ENCODE measurements at places on chromosomes 12 and 14. TPM values are rescaled to one million over a fixed set of nuclear protein-coding genes. Genes with fewer than 3 reads are reported as not detected.
A peak's percentile ranks its signal among the peaks of the same experiment; 100 is the strongest.

DNA sequence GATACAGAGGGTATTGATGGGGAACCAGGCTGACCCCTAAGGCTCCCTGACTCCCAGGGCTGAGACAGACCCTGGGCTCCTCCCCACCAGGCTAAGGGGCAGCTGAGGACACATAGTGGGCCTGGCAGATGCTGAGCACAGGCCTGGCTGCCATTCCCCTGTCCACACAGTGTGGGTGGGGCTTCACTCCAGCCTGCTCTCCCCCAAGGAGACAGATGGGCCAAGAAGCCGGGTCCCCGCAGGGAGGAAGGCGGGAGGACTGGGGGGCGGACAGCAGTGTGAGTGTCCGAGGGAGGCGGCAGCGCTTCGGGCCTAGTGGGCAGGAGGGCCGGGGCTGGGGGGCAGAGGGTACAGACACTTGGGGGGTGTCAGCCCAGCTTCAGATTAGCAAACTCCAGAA lies 32.0 kb downstream of the RFLNA start:
- DNase-seq = no peak

Gene PTPRQ
- total RNA-seq = 5.4 TPM

DNA sequence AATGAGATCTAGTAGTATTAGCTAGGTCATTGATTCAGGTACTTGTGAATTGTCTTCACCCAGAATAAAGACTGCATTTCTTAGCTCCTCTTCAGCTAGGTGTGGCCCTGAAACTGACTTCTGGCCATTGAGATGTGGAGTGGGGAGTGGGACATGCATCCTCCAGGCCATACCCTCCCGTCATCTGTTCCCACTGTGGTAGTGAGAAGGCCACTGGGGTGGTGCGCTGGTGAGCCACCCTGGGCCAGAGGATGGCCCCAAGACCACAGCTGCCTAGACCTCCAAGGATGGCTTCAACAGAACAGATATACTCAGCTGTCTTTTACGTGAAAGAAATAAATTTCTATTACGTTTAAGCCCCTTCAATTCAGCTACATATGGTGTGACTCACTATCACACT lies 36.5 kb downstream of the TRIM9 start:
- no peak for DNase-seq

Gene CMAS
- total RNA-seq = 16.8 TPM

DNA sequence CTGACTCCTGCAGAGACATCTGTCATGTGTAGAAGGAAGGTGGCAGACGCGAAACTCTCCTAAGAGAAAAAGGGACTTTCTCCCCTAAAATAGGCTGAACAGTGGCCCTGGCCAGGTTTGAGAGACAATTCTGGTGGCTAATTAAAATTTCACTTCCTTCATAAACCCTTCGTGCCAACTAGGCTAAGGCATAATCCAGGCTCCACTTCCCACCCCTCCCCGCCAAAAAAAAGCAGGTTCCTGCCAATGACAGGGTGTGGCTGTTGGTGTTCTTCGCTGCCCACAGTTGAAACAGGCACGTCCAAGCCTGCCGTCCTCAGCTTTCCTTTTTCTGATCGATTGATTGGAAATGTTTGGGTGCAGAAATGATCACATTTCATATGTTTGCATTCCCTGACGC lies 144.6 kb downstream of the GCH1 start:
- no peak for DNase-seq

- DNase-seq = peak; percentile 75
These were observed 50.5 kb downstream of the SAMD4A start for GRCh38 chr14:54617467-54617866.

- no peak for DNase-seq
These were observed 56.4 kb upstream of the NEDD1 start for GRCh38 chr12:96850676-96851075.

GRCh38 chr12:47107446-47107845 lies 27.7 kb upstream of the AMIGO2 start:
- no peak for DNase-seq

Gene RNASE3
- not detected for total RNA-seq

Gene CIROP
- not detected for total RNA-seq

Gene OTOGL
- total RNA-seq = 0.36 TPM

DNA sequence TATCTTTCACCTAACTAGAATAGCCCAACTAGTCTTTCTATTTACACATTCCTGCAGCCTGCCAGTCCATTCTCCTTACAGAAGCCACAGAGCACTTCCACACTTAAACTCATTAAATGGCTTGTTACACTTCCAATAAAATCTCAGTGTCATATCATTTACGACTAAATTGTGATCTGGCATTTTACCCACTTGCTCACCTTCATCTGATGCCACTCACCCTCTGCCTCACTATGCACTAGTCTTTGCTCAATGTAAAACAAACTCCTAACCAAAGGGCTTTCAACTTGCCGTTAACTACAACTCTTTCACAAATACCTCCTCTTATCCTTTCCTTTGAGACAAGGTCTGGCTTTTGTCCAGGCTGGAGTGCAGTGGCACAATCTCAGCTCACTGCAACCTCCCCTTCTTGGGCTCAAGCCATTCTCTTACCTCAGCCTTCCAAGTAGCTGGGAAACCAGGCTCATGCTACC lies 24.1 kb downstream of the YAF2 start:
- no peak for DNase-seq

DNA sequence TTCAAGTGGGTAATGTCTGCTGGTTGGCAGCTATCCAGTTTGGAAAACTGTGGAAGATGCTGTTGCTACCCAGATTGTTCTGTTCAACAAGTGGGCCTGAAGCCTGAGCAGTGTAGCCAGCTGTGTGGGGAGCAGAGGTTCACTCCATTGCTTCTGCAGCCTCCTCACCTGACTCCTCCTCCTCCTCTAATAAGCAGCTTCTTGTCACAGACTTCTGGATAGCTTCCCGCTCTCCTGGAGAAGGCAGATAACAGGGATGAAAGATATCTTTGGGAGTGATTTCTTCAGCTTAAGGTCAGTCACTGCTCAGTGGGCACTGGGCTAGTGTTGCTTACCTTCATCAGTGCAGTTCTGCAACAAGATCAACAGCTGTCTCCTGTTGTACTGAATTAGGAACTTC lies 2.0 kb downstream of the POP5 start:
- DNase-seq = no peak

GRCh38 chr14:41034969-41035368 lies 571.7 kb upstream of the LRFN5 start:
- DNase-seq = no peak

GRCh38 chr14:101027966-101028365 lies 124.4 kb upstream of the RTL1 start:
- no peak for DNase-seq

DNA sequence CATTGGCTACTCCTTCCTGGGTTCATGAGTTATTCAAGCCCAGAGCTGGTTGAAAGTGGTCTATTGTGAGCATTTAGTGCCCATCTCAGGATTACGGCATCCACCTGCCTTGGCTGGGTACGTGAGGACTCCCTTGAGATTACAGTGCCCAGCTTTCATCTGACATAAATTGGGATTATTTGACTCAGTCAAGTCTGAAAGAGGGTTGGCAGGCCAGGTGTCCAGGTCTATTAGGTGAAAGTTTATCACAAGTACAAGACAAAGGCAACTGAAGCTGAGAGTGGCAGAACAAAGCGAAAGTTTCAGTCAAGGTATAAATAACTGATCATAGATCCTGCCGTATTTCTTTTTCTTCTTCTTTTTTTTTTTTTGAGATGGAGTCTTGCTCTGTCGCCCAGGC lies 84.6 kb upstream of the ATF7IP start:
- DNase-seq = no peak

GRCh38 chr14:26596543-26597061 lies 1.2 kb downstream of the NOVA1 start:
- peak; percentile 55 for DNase-seq

DNA sequence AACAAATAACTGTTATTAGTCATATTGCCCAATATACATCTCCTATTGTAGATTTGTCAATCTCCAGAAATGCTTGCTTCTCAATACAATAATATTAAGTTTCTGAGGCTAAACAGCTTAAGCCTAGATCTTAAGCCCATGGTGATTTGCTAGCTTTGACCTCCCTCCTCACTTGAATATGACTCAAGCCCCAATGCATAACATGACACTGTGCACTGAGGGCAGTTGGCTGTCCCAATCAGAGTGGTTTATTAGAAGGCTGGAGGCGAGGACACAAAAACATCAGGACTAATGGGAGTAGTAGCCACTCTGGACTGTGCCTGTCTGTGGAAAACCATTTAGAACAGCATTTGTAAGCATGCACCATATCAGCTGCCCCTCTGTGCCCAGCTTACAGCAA lies 81.1 kb upstream of the GTF2A1 start:
- no peak for DNase-seq

DNA sequence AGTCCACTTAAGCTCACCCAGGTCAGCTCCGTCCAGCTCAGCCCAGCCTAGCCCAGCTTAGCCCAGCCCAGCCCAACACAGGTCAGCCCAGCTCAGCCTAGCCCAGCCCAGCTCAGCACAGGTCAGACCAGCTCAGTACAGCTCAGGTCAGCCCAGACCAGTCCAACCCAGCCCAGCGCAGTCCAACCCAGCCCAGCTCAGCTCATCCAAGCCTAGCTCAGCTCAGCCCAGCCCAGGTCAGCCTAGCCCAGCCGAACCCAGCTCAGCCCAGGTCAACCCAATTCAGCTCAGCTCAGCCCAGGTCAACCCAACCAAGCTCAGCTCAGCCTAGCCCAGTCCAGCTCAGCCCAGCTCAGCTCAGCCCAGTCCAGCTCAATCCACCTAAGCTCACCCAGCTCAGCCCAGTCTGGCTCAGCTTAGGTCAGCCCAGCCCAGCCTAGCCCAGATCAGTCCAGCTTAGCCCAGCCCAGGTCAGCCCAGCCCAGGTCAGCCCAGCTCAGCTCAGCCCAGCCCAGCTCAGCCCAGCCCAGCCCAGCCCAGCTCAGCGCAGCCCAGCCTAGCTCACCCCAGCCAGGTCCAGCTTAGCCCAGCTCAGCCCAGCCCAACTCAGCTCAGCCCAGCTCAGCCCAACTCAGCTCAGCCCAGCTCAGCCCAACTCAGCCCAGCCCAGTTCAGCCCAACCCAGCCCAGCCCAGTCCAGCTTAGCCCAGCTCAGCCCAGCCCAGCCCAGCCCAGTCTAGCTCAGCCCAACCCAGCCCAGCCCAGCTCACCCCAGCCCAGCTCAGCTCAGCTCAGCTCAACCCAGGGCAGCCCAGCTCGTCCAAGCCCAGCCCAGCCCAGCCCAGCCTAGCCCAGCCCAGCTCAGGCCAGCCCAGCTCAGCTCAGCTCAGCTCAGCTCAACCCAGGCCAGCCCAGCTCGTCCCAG lies 184.0 kb downstream of the TMEM121 start:
- peak; percentile 55 for DNase-seq

Gene ACVRL1
- 11.5 TPM for total RNA-seq

DNA sequence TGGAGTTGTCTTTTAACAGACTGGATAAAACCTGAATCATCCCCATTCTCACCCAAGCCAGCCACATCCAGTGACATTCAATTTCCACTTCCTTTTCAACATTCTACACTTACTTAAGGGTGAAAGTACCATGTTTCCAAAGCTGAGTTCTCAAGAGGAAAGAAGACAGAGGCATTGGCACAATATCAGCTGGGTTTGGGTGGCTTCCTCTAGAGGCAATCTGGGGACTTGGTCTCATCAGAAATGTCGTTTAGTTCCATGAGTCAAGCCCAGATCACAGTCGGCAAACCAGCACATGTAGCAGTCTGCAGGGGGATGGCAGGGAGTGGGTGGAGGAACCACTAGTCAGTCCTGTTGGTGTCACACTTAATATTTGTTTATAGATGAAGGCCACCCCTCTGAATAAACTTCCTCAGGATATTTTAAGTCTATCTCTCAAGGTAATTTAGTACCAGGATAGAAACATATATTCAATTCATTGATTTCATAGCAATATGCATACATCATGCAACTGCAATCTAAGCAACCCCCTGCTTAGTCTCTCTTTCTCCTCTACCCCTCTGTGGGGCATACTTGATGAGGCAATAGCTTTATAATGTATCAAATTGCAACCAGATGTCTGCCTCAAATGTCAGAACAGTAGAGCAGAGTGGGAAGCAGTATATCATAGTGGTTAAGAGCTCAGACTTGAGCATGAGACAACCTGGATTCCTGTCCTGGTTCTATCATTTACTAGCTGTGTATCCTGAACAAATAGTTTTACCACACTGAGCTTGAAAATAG lies 3.0 kb downstream of the SRRM4 start:
- DNase-seq = no peak

Gene RASSF3
- 12.7 TPM for total RNA-seq

DNA sequence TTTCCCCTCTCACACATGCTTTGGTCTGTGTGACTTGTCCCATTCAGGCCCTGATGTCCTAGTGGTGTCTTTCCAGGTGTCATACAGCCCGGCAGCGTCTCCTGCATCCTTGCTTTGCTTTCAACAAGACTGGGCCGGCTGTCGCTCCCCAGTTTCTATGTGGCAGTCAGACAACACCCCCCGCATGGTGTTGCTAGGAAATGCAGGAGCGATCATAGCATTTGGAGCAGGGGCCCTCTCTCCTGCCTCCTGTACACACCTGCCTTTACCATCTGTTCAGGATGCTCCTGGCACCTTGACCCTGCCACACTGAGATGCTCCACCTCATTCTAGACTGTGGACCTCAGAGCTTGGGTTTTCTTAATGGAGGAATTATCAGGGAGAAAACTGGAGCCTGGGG lies 29.5 kb downstream of the CACNA1C start:
- no peak for DNase-seq

Gene TPH2
- total RNA-seq = under 0.01 TPM

Gene PDE3A
- 14.8 TPM for total RNA-seq

GRCh38 chr14:68797121-68797670 lies 4.3 kb upstream of the ZFP36L1 start:
- peak; percentile 49 for DNase-seq

GRCh38 chr12:89370421-89370831 lies 18.1 kb upstream of the DUSP6 start:
- DNase-seq = no peak

DNA sequence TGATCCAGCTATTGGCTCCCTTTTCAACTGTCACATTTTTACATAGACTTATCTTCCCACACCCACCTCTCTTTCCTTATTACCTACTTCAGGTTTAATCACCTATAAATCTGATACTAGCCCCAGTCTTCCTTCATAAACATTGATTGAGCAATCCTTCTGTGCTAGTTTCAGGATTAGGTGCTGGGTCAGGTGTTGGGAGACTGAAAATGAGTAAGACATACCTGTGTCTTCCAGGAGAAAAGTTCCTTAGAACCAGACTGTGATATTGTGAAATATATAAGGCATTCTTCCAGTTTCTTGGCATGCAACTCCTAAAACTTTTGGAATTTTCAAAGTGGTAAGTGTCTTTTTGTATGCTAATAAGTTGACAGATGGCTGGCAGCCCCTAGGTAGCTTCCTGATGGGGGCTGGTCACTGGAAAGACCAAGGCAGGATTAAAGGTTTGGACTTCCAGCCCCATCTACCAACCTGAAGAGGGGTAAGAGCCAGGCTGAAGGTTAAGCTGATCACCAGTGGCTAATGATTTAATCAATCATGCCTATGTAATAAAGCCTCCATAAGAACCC lies 4.6 kb downstream of the ANO6 start:
- no peak for DNase-seq

GRCh38 chr12:130829391-130830245 lies 9.4 kb downstream of the STX2 start:
- no peak for DNase-seq

Measured in osteoblast (primary cell).